NCI-H524 treated with DMSO at 0.1 percent for 48 hours (cell line): ENCODE measurements at places on chromosomes 12 and 14.

DNA sequence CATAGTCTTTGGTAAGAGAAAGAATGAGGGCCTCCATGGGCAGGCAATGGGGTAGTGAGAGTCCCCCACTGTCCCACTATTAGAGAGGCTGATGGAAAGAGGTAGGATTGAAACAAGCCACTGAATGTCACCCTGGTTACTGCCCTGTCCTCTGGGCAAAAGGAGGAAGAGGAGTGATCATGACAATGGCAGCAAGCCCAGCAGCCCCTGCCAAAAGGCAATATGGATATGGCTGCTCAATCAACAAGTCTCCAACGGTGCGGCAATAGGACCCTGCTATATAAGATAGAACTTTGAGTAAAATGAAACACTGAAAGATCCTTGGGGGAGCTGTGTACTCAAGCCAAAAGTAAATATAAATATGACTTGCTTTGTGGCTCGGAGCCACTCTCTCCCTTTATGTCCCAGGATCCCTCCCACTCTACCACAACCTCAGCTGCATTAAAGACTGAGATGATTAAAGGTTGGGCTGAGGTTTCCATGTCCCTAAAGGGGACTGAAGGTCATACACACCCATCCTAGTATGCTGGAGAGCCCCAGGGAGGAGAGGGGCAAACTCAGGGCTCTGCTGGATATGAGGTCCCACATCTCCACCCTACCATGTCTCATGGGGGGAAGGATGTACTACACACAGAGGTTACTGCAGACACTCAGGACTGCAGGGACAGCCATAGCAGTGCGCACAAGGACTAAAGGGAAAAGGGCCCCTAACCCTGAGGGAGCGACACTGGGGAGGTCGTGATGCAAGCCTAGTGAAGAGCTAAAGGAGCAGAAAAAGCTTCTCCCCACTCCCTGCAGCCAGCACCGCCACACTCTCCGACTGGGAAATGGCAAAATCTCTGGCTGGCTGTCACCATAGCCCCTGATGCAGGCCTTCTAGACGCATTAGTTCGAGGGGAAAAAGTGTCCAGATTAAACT, 5.9 kb downstream of the POMT2 start:
- no peak for DNase-seq

DNA sequence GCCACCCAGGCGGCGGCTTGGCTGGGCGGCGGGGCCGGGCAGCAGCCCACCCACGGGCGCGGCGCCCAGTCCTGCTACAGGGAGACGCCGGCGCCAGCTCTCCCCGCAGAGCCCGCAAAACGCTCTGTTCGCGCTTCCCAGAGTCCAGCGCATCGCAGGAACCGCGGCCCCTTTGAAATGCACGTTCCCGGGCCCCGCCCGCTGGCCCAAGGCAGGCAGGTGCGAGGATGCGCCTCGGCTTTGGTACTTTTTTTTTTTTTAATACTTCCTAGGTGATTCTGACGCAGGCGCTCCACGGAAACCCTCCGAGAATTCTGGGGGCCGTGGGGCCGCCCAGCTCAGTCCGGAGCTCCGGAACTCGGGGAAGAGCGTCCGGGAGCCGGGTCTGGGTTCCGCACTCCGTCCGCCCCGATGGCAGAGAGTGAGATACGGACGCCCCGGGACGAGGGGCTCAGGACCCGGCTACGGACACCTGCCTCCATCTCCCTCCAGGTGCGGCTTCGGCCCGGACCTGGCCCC, 483 bp downstream of the POC1B start:
- no peak for DNase-seq

- DNase-seq = no peak
Observed at GRCh38 chr12:123261196-123261595, 10.5 kb downstream of the CDK2AP1 start.

- DNase-seq = no peak
Observed at GRCh38 chr12:46261646-46262045, 7.2 kb downstream of the SLC38A1 start.

- no peak for DNase-seq
Observed at GRCh38 chr12:53617700-53618099, 8.5 kb downstream of the ATF7 start.

GRCh38 chr12:124073356-124074035, 100.5 kb downstream of the ZNF664 start:
- DNase-seq = no peak

DNA sequence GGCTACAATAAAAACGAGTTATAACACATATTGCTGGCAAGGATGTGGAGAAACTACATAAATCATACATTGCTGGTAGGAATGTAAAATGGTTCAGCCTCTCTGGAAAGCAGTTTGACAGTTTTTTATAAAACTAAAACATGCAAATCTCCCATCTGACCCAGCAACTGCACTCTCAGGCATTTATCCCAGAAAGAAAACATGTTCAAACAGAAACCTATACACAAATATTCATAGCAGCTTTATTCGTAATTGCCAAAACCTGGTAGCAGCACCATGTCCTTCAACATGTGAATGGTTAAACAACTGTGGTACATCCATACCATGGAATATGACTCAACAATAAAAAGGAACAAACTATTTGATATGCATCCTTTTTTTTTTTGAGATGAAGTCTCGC, 10.1 kb upstream of the TMCC3 start:
- DNase-seq = no peak
